Peyer's patch (tissue), 4 donors: ENCODE measurements at places on chromosomes 16 and 17. TPM values are rescaled to one million over a fixed set of nuclear protein-coding genes. Genes with fewer than 3 reads are reported as not detected.

GRCh38 chr17:77105706-77106105, 35.1 kb upstream of the SEC14L1 start:
- H3K36me3 ChIP-seq = no peaks in the 10 kb centered on the region
- H3K27me3 ChIP-seq = no peaks in the 10 kb centered on the region
- DNase-seq = no peak
- no peak overlapping the region for H3K27ac ChIP-seq
- H3K4me3 ChIP-seq = no peak overlapping the region

GRCh38 chr17:61076621-61077031, 323.0 kb upstream of the TBX2 start:
- H3K27ac ChIP-seq = no peak overlapping the region
- DNase-seq = no peak
- no peaks in the 10 kb centered on the region for H3K27me3 ChIP-seq

DNA sequence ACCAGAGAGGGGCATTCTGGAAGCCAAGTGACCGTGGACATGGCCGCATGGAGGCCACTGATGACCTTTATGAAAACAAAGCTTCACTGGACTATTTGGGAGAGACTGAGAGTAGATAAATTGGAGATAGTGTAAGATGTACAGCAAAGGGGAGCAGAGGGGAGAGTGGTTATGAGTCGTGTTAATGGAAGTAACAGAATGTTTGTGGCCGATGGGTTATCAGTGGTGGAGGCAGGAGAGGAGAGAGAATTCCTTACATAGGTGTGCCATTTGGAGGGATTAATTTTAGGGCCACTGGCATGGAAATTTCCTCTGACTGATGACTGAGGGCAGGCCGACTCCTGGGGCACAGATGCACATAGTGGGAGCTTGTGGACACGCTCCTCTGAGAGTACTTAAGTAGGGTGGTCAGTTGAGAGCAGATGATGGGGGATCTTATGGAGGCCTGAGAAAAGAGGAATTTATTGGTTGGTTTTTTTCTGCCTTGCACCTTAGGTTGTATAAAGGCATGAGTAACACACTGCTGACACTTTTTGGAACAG, 19.2 kb downstream of the PRPSAP2 start:
- no peaks in the 10 kb centered on the region for H3K4me1 ChIP-seq
- H3K36me3 ChIP-seq = no peaks in the 10 kb centered on the region
- DNase-seq = peak; percentile 3
- H3K27ac ChIP-seq = no peak overlapping the region
- no peaks in the 10 kb centered on the region for H3K27me3 ChIP-seq
- no peak overlapping the region for H3K4me3 ChIP-seq

DNA sequence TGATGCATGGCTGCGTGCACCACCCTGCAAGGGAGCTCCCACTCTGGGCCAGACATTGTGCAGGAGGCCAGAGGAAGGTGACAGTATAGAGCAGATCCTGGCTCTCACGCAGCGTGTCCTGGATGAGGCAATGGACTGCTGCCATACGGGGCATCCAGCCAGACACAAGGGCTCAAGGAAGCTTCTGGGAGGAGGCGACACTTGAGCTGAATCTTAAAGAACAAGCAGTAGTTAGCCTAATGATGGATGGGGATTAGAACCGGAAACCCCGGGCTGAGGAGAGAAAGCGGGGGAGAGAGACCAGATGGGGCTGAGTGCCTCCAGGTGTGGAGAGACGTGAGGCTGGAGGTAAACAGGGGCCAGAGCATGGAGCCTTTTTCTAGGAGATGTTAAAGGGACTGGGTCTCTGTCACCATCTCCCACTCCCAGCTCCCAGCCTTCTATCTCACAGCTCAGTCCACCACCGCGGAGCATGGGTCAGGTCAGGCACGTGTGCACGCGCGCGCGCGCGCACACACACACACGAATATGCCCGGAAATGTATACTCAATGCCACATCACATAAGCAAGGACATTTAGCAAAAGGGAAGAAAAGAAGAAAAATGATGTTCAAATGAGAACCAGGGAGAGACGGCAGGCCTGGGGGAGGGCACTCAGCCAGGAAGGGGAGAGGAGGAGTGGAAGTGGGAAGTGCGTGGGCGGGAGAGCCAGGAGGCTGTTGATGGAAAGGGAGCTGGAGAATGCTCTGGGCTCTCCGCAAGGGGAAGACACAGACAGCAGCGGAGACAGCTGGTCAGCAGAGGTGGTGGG, 46.3 kb downstream of the CCDC42 start:
- H3K4me1 ChIP-seq = no peaks in the 10 kb centered on the region
- H3K27ac ChIP-seq = peak overlapping the region; percentile 45
- no peak overlapping the region for H3K4me3 ChIP-seq
- H3K27me3 ChIP-seq = no peaks in the 10 kb centered on the region

- H3K4me3 ChIP-seq = peak overlapping the region; percentile 8
- peak; percentile 62 for DNase-seq
- peak overlapping the region; percentile 57 for H3K27ac ChIP-seq
- H3K36me3 ChIP-seq = no peaks in the 10 kb centered on the region
- H3K27me3 ChIP-seq = no peaks in the 10 kb centered on the region
- H3K4me1 ChIP-seq = no peaks in the 10 kb centered on the region
These were observed 398.2 kb downstream of the SOX9 start for GRCh38 chr17:72518753-72519597.

- no peak overlapping the region for H3K4me3 ChIP-seq
- H3K27me3 ChIP-seq = no peaks in the 10 kb centered on the region
- H3K4me1 ChIP-seq = peaks cover 32% of the 10 kb centered on the region
- no peak for DNase-seq
These were observed 29.4 kb upstream of the DDX52 start for GRCh38 chr17:37672548-37673078.

GRCh38 chr17:66507103-66507923, 204.9 kb downstream of the PRKCA start:
- no peaks in the 10 kb centered on the region for H3K36me3 ChIP-seq
- H3K27me3 ChIP-seq = no peaks in the 10 kb centered on the region
- no peak overlapping the region for H3K27ac ChIP-seq
- no peak for DNase-seq

GRCh38 chr17:40547079-40547784, 18.0 kb downstream of the CCR7 start:
- DNase-seq = peak; percentile 84
- no peaks in the 10 kb centered on the region for H3K27me3 ChIP-seq
- peak overlapping the region; percentile 86 for H3K27ac ChIP-seq
- H3K4me1 ChIP-seq = peaks cover 3% of the 10 kb centered on the region
- no peak overlapping the region for H3K4me3 ChIP-seq
- no peaks in the 10 kb centered on the region for H3K36me3 ChIP-seq

- no peak for DNase-seq
- H3K36me3 ChIP-seq = no peaks in the 10 kb centered on the region
- H3K27ac ChIP-seq = no peak overlapping the region
- H3K4me3 ChIP-seq = no peak overlapping the region
- no peaks in the 10 kb centered on the region for H3K27me3 ChIP-seq
These were observed 40.2 kb downstream of the CDRT15 start for GRCh38 chr17:14196377-14196997.

GRCh38 chr17:37312137-37312923, 63.5 kb upstream of the C17orf78 start:
- no peaks in the 10 kb centered on the region for H3K36me3 ChIP-seq
- H3K4me1 ChIP-seq = no peaks in the 10 kb centered on the region
- no peak overlapping the region for H3K4me3 ChIP-seq
- no peaks in the 10 kb centered on the region for H3K27me3 ChIP-seq

- no peaks in the 10 kb centered on the region for H3K36me3 ChIP-seq
- no peaks in the 10 kb centered on the region for H3K27me3 ChIP-seq
- H3K4me1 ChIP-seq = no peaks in the 10 kb centered on the region
- H3K27ac ChIP-seq = peak overlapping the region; percentile 39
- no peak overlapping the region for H3K4me3 ChIP-seq
These were observed 9.9 kb upstream of the C1QL1 start for GRCh38 chr17:44977814-44978550.

DNA sequence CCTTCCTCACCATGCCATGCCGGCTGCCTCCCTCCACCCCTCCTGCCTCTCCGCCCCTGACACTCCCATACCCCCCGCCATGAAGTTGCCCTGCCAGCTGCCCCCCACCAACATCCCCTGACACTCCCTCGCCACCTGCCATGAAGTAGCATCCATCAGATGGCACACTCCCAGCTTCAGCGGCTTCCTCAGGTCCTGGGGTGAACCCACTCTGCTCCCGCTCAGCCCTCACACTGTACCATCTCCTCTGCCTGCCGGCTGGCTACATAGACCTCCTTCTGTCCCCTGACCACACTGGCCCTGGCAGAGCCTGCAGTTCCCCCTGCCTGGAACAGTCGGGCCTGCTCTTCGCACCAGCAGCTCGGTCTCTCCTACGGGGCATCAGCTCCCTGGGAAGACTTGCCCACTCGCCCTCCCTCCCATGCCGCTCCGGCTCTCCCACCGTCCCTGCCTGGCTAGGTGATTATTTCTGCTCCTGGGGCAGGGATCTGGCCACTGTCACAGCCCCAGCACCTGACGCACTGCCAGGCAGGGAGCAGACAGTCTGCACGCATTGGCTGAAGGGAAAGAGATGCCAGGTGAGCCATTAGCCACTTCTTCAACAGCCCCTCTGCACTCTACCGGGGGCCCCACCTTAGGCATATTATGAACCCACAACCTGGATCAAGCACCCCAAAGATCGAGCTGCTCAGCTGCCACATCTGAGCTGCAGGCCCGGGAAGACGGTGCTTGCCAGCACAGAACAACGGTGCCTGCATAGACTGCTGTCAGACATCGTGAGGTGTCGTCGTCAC, 9.0 kb downstream of the CANT1 start:
- no peaks in the 10 kb centered on the region for H3K4me1 ChIP-seq
- peak overlapping the region; percentile 46 for H3K27ac ChIP-seq
- no peaks in the 10 kb centered on the region for H3K36me3 ChIP-seq

GRCh38 chr16:1770328-1771187, 785 bp downstream of the NME3 start:
- H3K4me1 ChIP-seq = peaks cover 34% of the 10 kb centered on the region
- peak overlapping the region; percentile 90 for H3K27ac ChIP-seq
- no peaks in the 10 kb centered on the region for H3K36me3 ChIP-seq
- H3K27me3 ChIP-seq = no peaks in the 10 kb centered on the region
- peak overlapping the region; percentile 99 for H3K4me3 ChIP-seq

DNA sequence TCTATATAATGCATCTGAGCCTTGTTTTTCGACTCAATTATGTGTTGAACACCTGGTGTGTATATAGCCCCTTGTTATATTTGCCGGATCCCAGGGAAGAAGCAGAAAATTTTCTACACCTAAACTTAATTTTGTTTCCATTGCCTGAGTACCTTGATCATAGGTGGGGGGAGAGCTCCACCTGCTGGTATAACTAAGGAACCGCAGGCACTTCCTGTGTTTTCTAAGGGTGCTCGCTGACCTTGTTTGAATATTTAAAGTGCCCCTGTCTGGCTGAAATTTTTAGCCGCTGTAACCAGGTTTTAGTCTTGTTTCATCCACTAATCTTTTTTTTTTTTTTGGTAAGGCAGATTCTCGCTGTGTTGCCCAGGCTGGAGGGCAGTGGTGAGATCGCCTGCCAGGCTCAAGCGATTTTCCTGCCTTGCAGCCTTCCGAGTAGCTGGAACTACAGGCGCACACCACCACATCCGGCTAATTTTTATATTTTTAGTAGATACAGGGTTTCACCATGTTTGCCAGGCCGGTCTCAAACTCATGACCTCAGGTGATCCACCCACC, 6.5 kb upstream of the NUBP1 start:
- DNase-seq = peak; percentile 81
- peak overlapping the region; percentile 39 for H3K4me3 ChIP-seq
- H3K27ac ChIP-seq = peak overlapping the region; percentile 62
- H3K27me3 ChIP-seq = no peaks in the 10 kb centered on the region

- H3K27me3 ChIP-seq = no peaks in the 10 kb centered on the region
- no peak overlapping the region for H3K27ac ChIP-seq
- H3K4me3 ChIP-seq = no peak overlapping the region
- no peaks in the 10 kb centered on the region for H3K4me1 ChIP-seq
- no peaks in the 10 kb centered on the region for H3K36me3 ChIP-seq
These were observed 10.9 kb downstream of the CTRB2 start for GRCh38 chr16:75195811-75196790.

DNA sequence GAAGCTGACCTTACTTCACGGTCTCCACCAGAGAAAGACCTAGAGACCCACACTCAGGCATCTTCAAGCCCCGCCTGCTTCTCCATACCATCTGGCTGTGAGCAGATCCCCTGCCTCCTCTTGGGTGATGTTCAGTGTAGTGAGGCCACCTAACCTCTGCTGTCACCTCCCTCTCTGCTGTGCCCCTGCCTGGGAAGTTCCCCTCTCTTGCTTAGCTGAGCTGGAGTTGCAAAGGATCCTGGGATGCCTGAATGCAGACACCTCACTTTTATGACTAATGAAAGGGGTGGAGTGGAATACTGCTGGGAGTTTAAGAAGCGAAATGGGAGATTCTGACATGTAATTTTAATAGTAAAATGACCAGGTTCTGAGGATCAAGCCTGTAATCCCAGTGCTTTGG, 5.8 kb downstream of the IRX3 start:
- no peaks in the 10 kb centered on the region for H3K36me3 ChIP-seq
- no peaks in the 10 kb centered on the region for H3K27me3 ChIP-seq
- DNase-seq = peak; percentile 17
- H3K4me1 ChIP-seq = no peaks in the 10 kb centered on the region
- no peak overlapping the region for H3K4me3 ChIP-seq

DNA sequence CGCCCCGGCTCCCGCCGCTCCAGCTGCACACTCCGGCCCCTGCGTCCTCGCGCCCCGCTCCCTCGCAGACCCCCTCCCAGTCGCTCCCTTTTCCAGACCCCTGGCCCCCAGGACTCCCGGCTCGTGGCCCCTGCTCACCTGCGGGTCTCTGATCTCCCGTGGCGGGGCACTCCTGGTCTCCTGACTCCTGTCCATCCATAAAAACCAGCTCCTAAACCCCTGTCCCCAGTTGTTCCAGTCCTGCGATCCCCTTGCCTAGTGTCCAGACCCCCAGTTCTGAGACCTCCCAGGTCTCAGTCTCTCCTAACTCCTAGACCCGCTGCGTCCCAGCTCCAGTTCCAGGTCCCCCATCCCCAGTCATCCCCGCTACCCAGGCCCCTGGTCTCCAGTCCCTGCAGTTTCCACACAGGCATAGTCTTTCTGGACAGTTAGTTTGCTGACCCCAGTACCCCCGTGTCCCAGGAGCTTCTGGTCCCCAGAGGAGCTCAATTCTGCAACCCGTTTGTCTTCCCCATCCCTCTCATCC, 379 bp downstream of the SNX29 start:
- H3K4me3 ChIP-seq = peak overlapping the region; percentile 81
- no peaks in the 10 kb centered on the region for H3K4me1 ChIP-seq
- peak overlapping the region; percentile 67 for H3K27ac ChIP-seq
- DNase-seq = no peak
- no peaks in the 10 kb centered on the region for H3K27me3 ChIP-seq
- H3K36me3 ChIP-seq = no peaks in the 10 kb centered on the region

GRCh38 chr16:12459391-12460063, 344.2 kb downstream of the CPPED1 start:
- no peaks in the 10 kb centered on the region for H3K4me1 ChIP-seq
- no peak for DNase-seq
- peak overlapping the region; percentile 34 for H3K27ac ChIP-seq
- no peaks in the 10 kb centered on the region for H3K27me3 ChIP-seq
- no peak overlapping the region for H3K4me3 ChIP-seq

The RCVRN gene
- not detected for total RNA-seq

The PLA2G10 gene
- 14.8 TPM for total RNA-seq

The PSMD3 gene
- total RNA-seq = 81.6 TPM

The HSF5 gene
- not detected for total RNA-seq

The NUTF2 gene
- total RNA-seq = 75.2 TPM

The TMEM132E gene
- 0.13 TPM for total RNA-seq

The MFAP4 gene
- 41.5 TPM for total RNA-seq

The DNASE1L2 gene
- not detected for total RNA-seq

The SLC16A13 gene
- total RNA-seq = 8.5 TPM

The ST6GALNAC2 gene
- total RNA-seq = not detected
